ENCODE measurements at places on chromosomes 11 and 22.

GRCh38 chr11:73653996-73654395 lies 7.6 kb downstream of the PLEKHB1 start:
- DNase-seq = no peak

DNA sequence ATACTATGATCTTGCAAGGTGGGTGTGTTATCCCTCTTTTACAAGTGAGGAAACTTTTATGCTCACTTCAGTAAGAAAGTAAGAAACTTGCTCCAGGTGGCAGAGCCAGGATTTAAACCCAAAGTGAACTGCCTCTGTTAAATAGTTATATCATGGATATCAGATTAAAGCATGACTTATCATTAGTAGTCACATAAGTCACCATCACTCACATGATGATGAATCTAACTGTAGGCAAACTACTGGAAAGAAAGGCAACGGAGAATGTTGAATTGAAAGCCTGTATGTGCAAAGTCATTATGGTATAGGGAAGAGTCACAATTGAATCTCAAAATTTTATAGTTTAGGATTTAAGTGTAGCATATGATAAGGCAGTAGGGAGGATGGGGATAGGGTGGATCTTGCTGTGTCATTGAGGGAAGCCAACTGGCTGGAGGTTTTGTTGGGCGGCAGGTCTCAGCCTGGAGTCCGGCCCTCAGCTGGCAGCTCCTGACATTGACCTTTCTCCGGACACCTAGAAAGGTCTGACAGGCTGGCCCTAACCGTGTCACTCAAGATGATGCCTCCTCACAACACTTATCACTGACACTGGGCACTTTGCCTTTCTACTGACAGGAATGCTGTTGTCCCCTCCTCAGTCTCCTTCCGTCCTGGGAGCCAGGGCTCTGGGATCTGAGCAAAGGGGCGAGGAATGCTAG lies 98.3 kb downstream of the EMSY start:
- no peak for DNase-seq

DNA sequence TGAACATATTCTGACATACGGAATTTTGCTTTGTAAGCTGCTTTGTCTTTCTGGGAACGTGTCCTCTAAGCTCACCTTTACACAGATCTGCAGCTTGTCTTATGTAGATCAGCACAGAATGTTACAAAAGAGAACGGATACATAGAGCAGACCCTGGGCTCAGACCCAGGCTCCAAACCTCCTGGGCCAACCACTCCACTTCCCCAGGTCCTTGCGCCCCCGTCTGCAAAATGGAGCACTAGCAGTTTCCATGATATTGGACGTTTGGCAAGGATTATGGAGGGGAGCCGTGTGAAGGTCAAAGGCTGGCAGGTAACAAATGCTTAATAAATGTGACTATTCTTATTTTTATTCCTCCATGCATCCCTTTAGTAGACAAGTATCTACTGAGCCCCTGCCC lies 358.4 kb downstream of the CTTN start:
- DNase-seq = no peak

GRCh38 chr11:2114430-2115241 lies 24.6 kb downstream of the IGF2 start:
- no peak for DNase-seq

DNA sequence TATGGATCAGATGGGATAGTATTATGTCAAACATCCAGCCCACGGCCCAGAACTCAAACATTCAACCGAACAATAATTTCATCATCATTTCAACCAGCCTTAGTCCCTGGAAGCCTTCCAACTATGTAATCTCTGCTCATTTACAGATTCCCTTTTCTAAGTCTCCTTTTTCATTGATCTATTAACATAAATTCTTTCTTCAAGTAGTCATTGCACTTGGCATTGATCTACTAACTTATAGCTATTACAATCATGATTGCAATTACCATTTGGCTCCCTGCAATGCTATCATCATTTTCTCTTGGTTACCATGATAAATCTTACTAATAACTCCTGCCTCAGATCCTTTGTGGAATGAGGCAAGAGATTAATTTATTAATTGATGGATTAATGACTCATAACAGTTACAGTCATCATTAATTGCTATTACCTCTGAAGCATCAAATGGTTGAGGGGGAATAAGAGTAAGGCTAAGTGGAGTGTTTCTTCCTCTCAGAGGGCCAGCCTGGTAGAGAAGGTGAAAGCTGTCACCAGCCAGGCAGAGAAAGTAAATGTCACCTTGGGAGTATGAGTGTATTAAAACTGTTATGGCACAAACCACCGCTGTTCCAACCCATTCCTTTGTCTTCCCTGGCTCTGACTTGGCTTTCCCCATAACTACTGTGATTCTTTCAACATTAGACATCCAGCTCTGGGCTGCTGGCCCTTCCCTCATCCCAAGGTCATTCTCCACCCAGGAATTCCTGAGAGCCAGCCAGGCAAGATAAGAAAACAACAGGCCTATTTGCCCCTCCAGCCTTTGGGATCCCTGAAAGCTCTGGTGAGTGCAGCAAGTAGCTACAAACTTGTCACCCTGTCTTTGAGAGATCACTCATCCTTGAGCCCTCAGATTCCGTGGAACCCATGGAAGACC lies 174.7 kb downstream of the RRAS2 start:
- DNase-seq = no peak

Data from hippocampal formation (tissue), 2 donors.